CD4-positive, alpha-beta T cell treated with Interleukin-4 for 4 hours (primary cell): ENCODE measurements at places on chromosomes 6 and 20.

DNA sequence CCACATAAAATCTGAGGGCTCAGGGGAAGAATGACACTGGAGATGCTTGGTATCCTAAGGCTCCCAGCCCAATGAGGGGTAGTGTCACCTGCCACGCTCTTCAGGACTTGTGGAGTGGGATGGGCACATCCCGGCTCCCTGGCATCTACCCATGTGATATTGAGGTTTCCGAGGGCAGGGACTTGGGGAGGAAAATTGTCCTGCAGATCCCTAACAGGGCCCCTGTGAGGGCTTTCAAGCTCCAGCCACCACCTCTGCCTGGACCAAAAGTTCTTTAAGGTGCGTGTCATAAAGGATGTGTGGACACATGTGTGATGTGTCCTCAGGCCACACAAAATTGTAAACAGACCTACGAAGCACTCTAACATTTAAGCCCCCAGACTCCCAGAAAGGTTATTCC lies 2.5 kb downstream of the SCML4 start:
- DNase-seq: no peak

GRCh38 chr20:35369804-35370203 lies 42.0 kb downstream of the UQCC1 start:
- DNase-seq: no peak

DNA sequence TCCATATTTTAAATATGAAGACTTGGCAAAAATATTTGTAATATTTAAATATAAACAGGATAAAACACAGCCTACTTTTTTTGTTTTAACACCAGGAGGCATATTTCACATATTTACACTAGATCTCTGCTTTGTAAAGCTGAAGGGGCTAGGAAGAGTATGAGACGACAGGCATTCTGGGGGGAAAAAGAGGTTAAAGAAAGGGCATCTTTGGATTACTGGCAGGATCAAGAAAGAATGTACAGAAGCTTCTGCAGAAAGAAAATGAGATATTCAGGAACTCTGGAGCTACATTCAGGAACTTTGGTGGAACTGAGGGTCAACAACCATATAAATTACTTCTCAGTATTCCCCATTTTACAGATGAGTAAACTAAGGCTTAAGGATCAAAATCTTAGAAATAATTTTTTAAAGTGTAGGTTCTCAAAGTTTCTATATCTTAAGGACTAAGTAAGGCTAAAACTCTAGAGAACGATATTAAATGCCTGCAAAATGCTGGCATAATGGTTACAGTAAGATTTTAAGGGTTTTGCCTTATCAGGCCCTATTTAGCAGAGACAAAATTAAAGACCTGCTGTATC lies 156.5 kb downstream of the CDK19 start:
- DNase-seq: no peak

GRCh38 chr6:151196555-151196954 lies 43.2 kb upstream of the AKAP12 start:
- no peak for DNase-seq

DNA sequence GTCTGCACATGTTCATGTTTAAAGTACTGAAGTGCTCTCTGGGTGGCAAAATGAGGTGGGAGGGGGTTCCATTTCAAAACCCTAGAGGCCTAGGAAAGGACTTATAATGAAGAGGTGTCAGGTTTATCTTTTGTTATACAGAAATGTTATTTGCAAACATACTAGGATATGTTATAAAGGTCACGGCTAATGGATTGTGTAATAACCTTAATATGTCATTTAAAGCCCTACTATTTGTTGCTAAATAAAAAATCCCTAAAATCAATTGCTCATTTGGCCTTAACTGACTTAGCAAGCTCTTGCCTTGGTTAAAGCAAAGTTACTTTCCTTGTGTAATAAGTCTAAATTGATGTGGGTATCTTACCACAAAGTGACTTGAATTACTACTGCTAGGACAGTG lies 8.8 kb downstream of the NKX2-4 start:
- DNase-seq: no peak

GRCh38 chr20:49356676-49357075 lies 78.8 kb upstream of the ZNFX1 start:
- no peak for DNase-seq

DNA sequence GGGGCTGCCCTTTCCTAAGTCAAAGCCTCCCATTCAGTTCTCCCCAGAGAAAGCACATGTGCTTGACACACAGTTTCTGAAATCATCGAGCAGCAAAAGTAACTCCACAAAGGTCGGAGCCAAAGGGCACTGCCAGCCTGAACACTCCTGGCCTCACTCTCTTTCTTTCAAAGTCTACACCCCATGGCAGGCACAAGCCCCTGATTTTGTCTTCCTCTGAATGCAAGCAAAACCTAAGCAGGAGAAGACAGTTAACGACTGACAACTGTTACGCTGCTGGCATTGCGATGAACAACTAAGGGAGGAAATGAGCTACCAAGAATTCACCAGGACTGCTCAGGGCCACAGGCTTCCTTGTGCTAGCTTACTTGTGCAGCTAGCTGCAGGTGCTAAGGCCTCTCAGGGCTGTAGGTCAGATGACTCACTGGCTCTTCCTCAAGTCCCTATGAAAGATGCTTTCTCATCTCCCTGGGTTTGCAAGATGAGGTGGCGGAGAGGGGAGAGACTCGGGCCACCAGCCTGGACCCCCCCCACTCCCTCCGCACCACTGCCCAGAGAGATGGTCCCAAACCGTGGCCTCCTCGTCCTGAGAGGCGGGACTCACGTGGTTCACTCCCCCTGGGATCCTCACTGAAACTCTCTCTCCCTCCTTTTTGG lies 208.2 kb downstream of the DLL1 start:
- DNase-seq: no peak

DNA sequence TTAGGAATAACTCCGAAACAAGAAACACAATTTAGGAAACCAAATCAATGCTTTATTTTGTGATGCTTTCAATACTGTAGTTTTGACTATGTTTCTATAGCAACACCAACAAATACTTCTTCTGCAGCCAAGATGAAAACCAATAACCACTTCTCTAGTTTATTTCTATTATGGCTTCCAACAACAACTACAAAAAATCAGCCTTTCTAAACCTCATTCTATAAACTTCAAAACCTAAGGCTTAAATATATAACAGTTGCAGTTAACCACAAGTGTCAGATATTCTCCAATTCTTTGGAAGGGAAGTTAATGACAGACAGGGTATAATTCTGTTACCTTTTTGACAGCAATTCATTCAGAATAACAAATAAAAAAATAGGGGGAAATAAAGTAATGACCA lies 80.9 kb downstream of the EPB41L2 start:
- no peak for DNase-seq

DNA sequence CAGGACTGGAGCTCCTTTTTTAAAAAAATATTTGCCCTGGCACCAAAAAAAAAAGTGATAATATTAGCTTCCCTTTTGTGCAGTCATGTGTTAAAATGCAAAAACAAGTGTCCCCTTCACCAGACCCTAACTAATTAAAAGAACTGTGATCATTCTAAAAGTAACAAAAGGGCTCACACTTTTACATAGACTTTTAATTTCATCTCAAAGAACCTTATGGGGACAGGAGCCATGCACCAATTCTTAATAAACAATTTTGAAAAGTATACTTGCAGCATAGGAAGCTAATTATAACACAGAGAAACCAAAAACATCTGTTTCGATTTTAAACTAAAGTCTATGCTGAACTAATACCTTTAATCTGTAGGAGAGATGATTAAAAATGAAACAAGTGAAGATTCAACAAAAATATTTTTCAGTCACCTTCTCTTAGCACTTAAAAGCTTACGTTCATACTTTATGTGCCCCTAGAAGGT lies 17.3 kb downstream of the STX7 start:
- DNase-seq: no peak

GRCh38 chr6:149545258-149545753 lies 537 bp downstream of the PPIL4 start:
- peak; percentile 79 for DNase-seq

- DNase-seq: no peak
Measured at GRCh38 chr6:105014448-105014847, 57.5 kb downstream of the LIN28B start.

DNA sequence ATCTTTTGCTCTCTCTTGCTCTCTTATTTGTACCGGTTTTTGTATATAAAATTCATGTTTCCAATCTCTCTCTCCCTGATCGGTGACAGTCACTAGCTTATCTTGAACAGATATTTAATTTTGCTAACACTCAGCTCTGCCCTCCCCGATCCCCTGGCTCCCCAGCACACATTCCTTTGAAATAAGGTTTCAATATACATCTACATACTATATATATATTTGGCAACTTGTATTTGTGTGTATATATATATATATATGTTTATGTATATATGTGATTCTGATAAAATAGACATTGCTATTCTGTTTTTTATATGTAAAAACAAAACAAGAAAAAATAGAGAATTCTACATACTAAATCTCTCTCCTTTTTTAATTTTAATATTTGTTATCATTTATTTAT lies 15.9 kb downstream of the VEGFA start:
- DNase-seq: no peak

DNA sequence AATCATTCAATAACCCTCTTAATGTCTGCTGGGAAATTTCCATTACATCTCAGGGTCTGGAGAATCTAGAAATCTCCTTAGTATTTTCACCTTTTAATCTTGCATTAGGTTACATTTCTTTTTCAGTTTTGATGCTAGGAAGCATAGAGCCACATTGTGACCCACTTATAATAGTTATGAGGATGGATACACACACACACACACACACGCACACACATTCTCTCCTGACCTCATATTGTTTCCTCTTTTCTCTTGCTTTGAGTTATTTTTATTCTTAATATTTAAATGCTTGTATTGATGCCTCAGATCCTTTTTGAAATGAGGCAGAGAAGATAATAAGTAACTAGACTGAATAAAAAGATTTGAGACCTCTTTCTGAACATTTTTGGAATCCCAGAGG lies 128.4 kb downstream of the KLHL32 start:
- DNase-seq: no peak

- DNase-seq: no peak
Measured at GRCh38 chr6:96532399-96532798, 10.8 kb downstream of the UFL1 start.

GRCh38 chr6:121848523-121849255 lies 413.2 kb downstream of the GJA1 start:
- no peak for DNase-seq

- no peak for DNase-seq
Measured at GRCh38 chr6:108714101-108714765, 134.0 kb upstream of the ARMC2 start.

DNA sequence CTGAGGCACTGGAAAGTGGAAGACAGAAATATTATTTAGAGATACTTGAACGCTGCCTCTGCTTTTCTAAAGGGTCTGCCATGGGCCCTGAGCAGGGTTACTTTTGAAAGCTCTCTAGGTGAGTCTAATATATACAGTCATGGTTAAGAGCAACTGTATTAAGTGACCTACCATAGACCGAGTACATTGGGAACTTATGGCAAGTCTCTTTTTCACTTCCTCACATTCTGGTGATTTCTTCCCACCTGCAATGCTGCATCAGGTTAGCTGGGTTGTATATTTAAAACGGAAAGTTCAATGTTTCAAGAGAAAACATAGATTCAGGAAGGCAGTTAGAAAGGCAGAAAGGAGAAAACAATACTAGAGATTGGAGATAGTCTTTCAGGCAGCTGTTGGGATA lies 154.7 kb downstream of the PHF3 start:
- DNase-seq: no peak

- no peak for DNase-seq
Measured at GRCh38 chr6:52731719-52732118, 31.6 kb downstream of the GSTA2 start.

- DNase-seq: no peak
Measured at GRCh38 chr6:109235481-109236038, 140.3 kb downstream of the CEP57L1 start.

DNA sequence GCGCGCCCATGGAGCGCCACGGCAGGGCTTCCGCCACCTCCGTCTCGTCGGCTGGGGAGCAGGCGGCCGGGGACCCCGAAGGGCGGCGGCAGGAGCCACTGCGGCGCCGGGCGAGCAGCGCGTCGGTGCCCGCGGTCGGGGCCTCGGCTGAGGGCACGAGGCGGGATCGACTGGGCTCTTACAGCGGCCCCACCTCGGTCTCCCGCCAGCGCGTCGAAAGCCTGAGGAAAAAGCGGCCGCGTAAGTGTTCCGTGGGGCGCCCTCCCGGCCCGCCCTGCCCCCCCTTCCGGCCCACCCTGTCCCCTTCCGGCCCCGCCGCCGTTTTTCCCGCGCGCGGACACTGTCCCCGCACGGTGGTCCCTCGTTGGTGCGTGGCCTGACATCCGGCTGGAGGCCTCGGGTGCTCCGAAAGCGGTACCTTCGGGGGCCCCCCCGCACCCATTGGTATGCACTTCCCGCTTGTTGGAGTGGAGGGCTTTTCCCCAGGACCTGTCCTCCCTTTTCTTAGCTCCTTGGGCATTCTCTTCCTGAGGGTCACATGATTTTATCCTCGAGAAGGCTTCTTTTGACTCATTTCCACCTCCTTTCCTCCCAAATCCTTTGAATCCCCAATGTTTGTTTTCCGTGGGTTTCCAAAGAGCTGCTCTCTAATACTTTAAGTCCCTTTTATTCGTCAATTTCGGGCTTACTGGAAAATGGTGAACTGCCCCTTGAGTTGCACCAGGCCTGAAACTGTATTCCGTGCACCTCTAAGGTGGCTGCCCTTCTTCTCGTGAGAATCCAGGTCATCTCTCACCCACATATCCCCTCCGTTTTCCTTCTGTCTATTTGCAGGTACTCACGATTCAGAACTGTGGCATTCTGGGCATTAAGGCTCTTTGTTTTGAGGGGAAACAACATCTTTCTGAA lies 556 bp downstream of the PANK2 start:
- no peak for DNase-seq

GRCh38 chr6:12012038-12012557 lies at the start of gene HIVEP1:
Gene HIVEP1 (plus strand): TSS chr6:12012312. CDS start chr6:12015629, 3,317 bp downstream.
- DNase-seq: no peak

- no peak for DNase-seq
Measured at GRCh38 chr6:117927866-117928265, 20.8 kb downstream of the SLC35F1 start.

DNA sequence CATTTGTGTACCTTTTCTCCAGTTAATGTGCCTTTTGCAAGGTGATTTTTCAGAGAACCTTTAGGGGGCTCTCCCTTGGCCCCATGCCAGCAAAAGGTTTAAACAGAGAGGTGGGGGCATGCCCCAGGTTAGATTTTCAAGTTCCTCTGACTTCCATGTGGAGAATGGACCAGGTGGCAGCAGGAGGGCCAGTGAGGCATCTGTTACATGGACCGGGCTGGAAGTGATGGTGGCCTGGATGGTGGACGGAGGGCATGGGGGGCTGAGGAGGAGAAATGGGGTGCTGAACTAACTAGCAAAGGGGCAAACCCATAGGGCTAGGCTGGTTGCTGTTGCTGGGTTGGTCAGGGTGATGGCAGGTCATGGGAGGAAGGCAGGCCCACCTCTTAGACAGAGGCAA lies 20.7 kb upstream of the BPI start:
- DNase-seq: no peak

DNA sequence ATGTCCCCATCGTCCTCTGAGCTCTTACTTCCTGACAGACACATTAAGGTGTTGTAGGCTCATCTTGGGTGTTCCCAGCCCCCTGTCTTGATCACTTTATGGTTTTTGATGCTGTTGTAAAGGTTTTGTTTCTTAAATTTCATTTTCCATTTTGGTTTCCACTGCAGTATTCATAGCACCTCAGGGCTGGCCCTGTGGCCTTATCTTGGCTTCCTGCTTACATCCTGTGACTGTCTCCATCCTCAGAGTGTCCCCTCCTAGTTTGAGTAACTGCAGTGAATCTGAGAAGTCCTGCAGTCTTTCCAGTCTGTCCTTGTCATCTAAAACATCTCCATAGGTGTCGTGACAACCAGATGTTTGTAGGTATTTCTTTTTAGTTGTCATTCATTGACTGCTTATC lies 50.9 kb downstream of the JARID2 start:
- DNase-seq: peak; percentile 39
